Activated T-cell treated with anti-CD3 and anti-CD28 coated beads, Interleukin-2, amount 50 U/mL, for 24 hours (primary cell): ENCODE measurements at places on chromosomes 7 and 10.

DNA sequence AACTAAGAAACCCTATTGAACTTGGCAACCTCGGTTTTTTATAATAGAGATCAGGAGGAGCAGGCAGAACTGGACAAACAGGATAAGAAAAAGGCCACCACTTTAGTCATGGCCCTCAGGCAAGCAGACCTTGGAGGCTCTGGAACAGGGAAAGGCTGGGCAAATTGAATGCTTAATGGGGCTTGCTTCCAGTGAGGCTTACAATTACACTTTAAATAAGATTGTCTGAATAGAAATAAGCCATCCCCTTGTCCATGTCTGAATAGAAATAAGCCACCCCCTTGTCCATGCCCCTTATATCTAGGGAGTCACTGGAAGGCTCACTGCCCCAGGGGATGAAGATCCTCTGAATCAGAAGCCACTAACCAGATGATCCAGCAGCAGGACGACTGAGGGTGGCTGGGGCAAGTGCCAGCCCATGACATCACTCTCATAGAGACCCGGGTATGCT lies 40.6 kb downstream of the AKR1B15 start:
- no peak for DNase-seq

DNA sequence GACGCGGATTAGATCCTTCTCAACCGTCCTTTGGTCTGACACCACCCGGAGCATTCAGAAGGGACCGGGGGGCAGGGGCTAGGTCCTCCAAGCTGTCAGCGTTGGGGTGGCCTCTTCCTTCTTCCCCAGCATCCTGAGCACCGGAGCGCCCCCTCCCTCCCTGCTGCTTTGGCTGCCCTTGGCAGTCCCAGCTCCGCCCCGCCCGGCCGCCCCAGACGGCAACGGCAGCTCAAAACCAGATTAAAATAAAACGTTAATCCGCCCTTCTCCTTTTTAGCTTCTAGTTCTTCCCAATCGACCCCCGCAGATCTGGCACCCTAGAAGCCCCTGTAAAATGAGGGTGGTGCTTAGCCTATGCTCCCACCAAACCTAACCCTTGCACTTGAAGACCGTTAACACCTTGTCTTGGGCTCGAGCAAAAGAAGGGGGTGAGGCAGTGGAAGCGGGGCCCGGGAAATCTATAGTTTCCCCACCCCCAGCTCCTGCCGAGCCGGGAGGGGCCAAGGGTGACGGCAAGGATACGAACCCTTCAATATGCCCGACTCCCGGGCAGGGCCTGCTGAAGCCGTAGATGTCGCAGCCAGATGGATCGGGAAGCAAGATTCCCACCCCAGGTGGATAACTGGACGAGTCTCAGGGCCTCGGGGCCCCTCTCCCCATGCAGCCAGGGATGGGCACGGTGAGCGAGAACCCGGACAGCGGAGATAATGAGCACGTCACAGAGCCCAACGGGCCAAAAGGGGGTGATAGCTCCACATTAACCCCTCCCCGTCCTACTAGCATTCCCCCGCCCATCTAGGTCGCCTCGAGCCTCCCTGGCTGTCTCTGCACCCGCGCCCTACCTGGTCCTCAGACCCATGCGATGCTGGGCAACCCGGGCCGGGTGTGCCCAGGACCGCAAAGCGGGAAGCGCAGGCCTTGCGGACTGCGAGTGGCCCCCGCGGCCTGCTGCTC lies 169.7 kb downstream of the NRF1 start:
- peak; percentile 58 for DNase-seq

DNA sequence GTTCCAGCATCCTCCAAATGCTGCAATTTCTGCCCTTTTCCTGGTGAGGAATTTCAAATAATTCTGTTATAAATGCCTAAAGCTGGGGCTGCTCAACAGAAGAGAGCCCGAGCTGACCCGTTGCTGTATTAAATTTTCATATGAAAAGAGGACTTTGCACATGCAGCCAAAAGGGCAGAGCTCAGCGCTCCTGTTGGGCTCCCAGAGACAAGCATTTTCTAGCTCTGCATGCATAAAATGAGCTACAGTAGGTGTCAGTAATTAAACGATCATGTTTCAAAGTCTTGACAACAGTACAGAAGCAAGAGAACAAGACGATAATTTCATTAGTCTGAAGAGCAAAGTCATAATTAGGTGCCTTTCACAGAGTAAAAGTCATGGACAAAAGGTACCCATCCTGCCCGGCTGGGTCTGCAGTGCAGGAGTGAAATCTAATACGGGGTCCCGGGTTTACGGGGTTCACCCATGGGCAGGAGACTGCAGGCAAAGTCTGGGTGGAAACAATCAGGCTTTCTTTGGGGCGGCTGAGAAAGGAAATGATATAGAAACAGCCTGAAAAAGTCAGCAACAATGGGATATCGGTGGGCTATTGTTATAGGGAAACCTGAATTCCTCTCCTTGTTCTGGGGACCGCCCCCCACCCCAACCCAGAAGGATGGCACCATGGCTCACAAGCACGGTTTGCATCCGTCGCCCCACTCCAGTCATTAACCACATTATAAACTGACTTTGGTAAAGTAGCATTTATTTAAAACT lies 66.0 kb downstream of the EBF3 start:
- no peak for DNase-seq

- DNase-seq, result no peak
These were observed 373.3 kb upstream of the GALNT17 start for GRCh38 chr7:70758646-70759045.

- no peak for DNase-seq
These were observed 2.1 kb downstream of the CASD1 start for GRCh38 chr7:94511718-94512117.

GRCh38 chr10:10829576-10829975 lies 188.1 kb upstream of the CELF2 start:
- DNase-seq, result no peak

GRCh38 chr10:119769886-119770285 lies 44.0 kb downstream of the INPP5F start:
- DNase-seq, result no peak

GRCh38 chr10:10367264-10367663 lies 650.4 kb upstream of the CELF2 start:
- DNase-seq, result no peak

DNA sequence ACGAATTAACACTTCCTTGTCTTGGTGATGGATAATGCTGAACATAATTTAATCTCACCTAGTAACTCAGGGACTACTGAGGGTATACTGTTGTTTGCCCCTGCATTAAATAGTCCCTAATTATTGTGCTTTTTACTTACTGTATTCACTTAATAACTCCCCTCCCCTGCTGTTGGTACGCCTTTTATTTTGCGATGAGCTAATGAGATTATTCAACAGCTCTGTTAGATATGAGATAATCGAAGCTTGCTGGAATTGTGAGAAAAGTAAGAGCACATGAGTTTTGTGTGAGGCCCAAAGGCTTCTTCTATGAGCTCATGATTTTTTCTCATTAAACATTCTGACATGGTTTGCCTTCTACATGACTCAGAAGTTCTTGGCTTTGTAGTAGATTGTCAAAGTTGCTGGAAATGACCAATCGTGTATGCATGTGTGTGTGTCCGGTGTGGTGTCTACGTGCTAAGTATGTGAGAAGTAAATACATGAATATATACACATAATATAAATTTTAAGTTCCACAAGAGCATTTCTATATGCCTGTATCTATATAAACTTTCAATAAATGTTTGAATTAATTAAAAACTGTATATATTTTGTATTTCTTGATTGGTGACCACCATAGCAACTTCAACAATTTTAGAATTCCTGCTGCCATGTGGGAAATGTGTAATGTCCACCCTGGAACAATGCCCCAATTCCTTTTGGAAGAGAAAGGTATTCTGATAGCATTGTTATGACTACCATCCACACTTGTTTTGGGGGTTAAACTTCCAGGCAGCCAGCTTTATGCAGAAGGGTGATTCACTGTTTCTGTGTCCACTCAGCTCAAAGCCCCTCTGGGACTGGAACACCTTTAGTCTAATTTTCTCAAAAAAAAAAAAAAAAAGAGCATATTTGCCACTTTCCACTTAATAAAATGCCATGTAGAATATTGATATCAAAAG lies 106.2 kb downstream of the SAMD9 start:
- no peak for DNase-seq

DNA sequence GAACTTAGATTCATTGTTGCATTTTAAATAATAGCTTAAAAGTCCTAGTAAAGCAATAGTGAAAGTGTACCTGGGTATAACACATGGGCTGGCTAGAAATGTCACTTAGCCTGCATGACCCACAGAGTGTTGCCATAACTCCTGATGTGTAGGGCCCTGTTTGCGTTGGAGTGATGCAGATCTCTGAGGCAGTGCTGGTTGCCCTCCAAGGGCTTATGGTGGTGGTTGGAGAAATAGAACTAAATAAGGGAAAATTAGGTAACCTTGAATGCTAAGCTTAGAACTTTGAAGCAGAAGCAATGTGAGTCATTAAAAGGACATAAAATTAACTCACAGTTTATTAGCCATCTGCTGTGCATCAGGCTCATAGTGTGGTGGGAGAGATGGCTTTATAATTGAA lies 105.7 kb downstream of the CCNY start:
- DNase-seq, result no peak

GRCh38 chr7:17184805-17185689 lies 113.4 kb upstream of the AHR start:
- no peak for DNase-seq

GRCh38 chr10:71237843-71238623 lies 25.7 kb downstream of the UNC5B start:
- DNase-seq, result no peak
